ENCODE measurements at places on chromosomes 4 and X.

GRCh38 chr4:159946983-159947615 lies 844.2 kb downstream of the RAPGEF2 start:
- no peak for DNase-seq

- DNase-seq = peak; percentile 1
Measured at GRCh38 chrX:153411255-153411987, at the start of gene ZFP92. Gene ZFP92, plus strand, starts transcription at chrX:153411472. Its CDS starts 6,851 bp downstream, at chrX:153418323.

DNA sequence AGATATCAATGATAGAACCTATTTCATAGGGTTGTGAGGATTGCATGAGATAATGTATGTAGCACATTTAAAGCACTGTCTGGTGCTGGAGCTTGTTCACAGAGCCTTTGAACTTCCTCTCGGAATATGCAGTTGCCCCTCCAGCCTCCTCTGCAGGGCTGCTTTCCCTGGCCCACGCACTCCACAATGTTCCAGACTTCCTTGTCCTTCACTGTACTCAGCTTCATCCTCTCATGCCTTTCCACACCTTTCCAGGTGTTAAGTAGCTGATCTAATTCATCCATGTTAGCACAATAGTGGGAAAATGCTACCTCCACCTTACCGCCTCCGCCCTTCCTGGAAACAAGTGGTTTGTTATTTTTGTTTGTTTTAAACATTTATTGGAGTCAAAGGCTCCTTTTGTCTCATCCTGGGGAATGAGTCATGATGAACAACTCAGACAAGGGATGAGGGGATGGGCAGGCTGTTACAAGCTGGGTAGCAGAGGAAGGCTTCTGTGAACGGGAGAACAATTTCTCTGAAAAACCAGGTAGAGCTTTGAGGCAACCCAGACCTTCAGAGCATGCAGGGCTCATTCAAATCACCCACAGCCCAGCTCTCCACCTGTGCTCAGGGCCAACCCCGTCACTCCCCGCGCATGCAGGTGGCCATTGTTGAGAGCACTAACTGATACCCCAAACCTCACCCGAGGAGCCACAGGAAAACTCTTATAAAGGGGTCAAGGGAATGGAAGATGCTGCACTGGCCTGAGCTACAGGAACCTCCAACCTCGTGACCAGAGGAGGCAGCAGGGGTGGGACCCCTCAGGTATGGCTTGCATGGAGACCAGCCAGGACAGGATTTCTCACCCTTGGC lies 84.9 kb upstream of the TBL1X start:
- no peak for DNase-seq

- no peak for DNase-seq
Measured at GRCh38 chrX:13276991-13277390, 42.9 kb downstream of the ATXN3L start.

DNA sequence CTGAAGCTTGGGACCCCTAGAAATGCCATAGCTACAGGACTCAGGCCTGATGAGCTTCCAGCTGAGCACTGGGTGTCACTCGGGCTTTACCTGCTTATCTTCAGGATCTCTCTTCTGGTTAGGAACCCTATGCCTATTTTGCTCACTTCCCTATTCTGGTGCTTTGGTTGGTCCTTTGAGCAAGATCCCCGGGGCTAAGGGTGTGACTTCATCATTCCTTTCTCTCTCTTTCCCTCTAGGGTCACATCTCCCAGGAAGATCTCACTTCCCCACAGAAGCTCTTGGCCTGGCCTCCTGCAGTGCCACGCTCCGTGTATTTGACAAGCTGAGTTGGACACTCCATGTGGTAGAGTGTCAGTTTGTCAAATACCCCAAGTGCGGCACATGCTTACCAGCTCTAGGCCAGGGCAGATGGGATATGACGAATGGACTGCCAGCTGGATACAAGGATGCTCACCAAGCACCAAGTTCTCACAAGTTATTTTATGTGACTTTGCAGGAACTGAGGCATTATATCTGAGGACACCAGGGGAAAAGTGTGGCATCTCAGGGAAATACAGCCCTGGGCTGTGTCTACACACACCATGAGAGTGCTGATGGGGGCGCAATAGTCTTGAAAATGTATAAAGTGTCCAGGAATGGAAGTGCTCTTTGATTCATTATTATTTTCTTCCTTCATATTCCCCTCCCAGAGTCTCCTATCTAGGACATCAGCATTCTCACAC lies 21.1 kb downstream of the VSIG4 start:
- no peak for DNase-seq

DNA sequence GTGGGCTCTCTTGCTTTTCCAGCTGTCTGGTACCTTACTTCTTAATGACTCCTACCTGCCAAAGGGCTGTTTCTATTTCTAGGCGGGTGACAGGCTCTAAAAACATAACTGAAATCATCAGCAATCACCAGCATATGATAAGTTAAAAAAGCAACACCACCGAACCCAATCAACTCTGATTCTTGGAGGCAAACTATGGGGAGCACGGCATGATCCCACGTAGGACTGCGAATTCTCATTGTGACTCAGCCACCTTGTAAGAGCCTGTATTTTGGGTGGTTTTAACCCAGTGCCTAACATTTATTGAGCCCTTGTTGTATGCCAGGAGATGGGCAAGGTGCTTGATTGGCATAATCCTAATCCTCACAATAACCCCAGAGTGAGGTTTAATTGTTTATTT lies 156.8 kb downstream of the PACRGL start:
- no peak for DNase-seq

- no peak for DNase-seq
Measured at GRCh38 chr4:3527101-3527913, 4.9 kb downstream of the LRPAP1 start.

- peak; percentile 22 for DNase-seq
Measured at GRCh38 chr4:67714248-67714583, 13.3 kb upstream of the UBA6 start.

All from stimulated activated CD4-positive, alpha-beta T cell treated with anti-CD3 and anti-CD28 coated beads, Interleukin-4, amount 100 ng/mL, for 48 hours (primary cell).